Activated naive CD4-positive, alpha-beta T cell treated with anti-CD3 and anti-CD28 coated beads for 36 hours (primary cell): ENCODE measurements at places on chromosomes 2 and 18.

DNA sequence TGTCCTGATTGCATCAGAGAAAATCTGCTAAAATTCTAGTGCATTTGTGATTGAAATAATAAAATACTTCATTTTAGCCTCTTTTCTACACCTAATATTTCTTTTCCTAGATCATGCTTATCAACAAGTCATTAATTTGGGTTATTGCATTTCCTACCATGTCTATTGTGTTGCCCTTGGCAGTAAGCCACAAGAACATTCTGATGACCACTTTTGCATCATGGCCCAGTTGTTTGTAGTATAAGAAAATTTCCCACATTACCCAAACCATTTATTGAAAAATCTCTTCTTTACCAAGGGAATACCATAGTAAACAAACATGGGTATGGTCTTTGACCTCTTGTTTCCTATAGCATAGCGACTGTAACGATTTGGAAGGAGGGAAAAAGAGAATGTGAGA lies 76.3 kb downstream of the R3HDM1 start:
- DNase-seq: no peak

DNA sequence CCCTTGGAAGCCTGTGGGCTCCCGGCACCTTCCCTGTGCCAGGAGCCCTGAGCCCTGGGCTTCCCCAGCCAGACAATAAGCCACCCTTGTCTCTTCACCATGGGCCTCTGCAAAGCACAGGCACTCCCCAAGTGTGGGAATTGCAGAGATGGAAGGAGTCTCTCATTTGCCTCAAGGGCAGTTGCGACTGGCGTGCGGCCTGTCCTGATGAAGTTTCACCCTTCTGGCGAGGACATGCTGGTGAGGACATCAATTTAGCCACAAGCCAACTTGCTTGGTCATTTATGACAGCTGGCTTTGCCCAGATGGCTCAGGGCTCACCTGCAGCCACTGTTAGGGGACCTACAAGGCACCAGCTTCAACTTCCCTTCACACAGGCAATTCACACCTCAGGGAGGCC lies 180.2 kb downstream of the ANAPC1 start:
- DNase-seq: no peak

DNA sequence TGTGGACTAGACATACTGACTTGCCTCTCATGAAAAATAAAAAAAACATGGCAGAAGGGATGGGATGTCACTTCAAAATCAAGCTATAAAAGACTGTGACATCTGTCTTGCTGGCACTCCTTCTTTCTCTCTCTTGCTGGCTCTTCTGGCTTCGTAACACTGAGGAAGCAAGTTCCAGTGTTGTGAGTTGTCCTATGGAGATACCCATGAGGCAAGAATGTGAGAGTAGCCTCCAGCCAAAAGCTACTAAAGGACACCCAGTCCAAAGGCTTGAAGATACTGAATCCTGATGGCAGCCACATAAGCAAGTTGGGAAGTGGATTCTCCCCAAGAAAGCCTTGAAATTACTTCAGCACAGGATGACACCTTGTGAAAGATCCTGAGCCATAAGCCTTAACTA lies 376.1 kb upstream of the TMEFF2 start:
- no peak for DNase-seq

DNA sequence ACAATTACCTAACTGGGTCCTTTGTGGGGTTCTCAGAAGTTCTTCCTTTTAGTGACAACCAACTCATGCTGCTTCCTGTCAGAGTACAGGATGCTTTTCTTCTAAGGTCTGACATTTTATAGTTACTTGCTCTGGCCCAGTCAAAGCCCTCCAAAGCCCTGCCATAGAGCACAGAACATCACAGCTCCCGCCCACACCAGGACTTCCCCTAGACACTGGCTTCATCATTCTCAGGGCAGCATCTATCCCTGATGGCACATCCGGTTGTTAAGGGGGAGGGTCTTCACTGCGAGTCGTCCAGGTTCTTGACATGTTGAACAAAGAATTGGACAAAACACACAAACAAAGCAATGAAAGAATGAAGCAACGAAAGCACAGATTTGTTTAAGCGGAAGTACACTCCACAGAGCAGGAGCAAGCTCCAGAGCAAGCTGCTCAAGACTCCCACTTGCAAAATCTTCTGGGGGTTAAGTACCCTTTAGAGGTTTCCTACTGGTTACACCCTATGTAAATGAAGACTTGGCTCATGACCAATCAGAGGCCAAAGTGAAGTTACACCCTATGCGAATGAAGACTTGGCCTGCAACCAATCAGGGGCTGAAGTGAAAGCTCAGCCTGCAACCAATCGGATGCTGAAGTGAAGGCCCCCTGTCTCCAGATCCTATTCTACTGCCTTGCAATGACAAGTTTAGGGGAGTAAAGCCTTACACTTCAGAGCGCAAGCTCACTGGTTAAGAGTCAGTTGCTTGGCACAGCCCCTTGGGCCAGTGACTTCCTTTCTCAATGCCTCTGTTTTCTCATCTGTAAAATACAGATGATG lies 79.0 kb downstream of the HDAC4 start:
- DNase-seq: peak; percentile 94

DNA sequence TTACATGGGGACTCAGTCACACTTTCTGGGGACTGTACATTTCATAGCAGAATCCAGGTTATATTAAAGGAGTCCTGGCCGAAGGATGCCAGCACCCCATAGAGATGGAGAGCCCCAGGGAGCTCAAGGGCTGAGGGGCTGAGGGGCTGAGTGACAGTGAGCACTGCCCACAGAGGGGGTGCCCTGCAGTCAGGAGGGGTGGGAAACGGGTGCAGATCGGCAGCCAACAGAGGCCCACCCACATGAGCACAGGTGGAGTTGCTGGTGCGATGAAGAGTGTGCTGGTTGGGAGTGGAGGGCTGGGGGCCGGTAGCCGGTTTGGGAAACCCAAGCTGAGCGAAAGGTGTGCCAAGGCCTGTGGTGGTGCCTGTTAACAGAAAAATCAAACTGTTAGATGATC lies 32.1 kb downstream of the TPRKB start:
- no peak for DNase-seq

DNA sequence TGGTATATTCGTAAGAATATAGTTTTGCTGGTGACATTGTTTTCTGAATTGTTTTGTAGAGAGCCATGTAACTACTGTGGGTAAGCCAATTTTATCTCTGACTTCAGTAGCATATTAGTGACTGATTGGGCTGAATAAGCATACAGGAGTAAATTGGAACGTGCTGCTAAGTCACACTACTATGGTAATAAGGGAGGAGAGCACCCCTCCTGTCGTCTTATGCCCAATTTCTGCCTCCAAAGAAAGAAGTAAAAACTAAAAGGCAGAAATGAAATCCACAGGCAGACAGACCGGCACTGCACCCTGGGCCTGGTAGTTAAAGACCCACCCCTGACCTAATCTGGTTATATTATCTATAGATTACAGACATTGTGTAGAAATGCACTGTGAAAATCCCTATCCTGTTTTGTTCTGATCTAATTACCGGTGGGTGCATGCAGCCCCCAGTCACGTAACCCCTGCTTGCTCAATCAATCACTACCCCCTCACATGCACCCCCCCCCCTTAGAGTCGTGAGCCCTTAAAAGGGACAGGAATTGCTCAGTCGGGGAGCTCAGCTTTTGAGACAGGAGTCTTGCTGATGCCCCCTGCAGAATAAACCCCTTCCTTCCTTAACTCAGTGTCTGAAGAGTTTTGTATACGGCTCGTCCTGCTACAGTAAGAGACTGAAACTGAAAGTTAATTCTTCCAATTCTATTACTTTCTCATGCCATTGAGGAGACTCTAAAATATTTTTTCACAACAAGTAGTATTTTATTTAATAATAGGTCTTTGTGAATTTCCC lies 167.0 kb downstream of the ZNF804A start:
- no peak for DNase-seq

- no peak for DNase-seq
Observed at GRCh38 chr18:57052759-57053158, 94.1 kb upstream of the BOD1L2 start.
